Stimulated activated CD8-positive, alpha-beta memory T cell treated with anti-CD3 and anti-CD28 coated beads, Interleukin-4, amount 100 ng/mL, for 48 hours (primary cell): ENCODE measurements at places on chromosomes 16 and 17.
A peak's percentile ranks its signal among the peaks of the same experiment; 100 is the strongest.

DNA sequence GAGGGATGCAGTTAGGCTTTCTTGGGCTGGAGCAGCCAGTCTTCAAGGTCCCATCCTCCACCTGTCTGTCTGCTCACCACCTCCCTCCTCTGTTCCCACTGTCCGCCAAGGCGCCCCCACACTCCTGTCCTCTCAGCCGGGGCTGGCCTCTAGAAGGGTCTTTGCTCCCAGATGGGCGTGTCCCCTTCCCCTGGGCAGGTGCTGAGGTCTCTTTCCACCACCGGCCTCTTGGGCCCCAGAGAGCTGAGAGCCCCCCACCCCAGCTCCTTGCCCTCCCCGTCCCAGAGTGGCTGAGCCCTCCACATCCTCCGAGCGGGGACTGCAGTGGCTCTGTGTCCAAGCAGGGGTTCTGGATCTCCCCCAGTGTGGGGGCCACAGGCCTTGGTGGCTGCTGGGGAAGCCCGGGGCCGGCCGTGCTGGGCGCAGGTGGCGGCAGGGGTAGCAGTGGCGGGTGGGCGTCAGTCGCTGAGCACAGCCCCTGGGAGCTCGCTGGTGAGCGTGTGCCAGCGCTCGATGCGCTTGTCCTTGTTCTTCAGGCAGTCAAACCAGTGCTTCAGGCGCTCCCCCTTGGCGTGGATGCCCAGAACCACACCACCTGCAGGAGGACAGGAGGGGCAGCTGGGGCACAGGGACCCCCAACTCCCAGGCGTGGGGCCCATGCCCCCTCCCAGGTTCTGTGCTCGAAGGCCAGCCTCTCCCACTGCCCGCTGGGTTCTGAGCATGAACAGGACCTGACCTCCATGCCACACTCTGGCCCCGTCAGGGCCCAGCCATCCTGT, 9.8 kb downstream of the SCGB1C2 start:
- DNase-seq: no peak

DNA sequence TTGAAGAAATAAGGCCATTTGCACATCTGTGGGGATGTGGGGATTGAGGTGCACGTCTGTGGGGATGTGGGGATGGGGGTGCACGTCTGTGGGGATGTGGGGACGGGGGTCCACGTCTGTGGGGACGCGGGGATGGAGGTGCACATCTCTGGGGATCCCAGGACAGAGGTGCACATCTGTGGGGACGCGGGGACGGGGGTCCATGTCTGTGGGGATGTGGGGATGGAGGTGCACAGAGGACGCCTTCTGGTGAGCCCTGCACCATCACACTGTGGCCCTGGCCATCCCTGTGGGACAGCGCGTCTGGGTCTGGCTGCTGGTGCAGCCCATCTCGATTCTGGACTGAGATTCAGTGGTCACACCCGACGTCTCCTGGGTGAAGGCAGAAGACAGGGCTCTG, 161.4 kb downstream of the LAT start:
- no peak for DNase-seq

- peak; percentile 42 for DNase-seq
These were observed 24.9 kb upstream of the RFFL start for GRCh38 chr17:35088356-35088880.

- no peak for DNase-seq
These were observed 4.3 kb downstream of the HOXB6 start for GRCh38 chr17:48600244-48601098.

DNA sequence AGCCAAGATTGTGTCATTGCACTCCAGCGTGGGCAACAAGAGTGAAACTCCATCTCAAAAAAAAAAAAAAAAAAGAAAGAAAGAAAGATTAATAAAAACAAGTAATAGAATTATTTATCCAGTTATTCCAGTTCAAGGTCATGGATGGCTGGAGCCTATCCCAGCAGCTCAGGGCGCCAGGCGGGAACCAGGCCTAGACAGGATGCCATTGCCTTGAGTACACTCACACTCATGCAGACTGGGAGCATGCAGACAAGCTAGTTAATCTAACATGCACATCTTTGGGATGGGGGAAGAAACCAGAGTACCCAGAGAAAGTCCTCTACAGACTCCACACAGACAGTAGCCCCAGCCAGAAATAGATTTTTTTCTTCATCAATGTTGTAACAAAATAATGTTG, 17.9 kb downstream of the PDP2 start:
- DNase-seq: no peak

DNA sequence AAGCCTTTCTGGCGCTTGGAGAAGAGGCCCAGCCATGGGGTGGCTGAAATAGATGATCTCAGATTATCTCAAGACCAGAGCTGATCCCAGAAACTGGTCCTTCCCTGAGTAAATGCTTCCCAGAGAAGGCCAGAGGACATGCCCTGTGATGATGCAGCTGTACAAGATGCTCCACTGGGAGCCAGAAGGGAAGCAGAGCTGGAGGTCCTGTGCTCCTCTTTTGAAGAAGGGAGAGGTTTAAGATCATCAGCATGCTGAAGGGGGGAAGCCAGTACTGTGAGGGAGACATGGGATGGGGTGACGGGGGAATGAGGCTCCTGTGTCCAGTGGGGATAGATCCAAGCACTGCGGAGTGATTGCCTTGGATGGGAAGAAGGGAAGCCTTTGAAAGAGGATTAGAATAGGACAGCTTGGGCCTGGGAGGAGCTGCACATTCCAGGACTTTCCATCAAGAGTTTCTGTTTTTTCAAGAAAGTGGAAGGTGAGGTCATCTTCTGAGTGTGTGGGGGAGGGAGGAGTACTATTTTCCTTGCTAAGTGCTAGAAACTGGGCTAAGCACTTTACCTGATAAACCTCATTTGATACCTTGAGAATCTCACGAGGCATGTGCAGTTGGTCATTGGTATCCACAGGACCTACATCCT, 16.4 kb upstream of the ALOX15B start:
- DNase-seq: no peak

GRCh38 chr16:66857437-66857836, 13.2 kb downstream of the CA7 start:
- no peak for DNase-seq

DNA sequence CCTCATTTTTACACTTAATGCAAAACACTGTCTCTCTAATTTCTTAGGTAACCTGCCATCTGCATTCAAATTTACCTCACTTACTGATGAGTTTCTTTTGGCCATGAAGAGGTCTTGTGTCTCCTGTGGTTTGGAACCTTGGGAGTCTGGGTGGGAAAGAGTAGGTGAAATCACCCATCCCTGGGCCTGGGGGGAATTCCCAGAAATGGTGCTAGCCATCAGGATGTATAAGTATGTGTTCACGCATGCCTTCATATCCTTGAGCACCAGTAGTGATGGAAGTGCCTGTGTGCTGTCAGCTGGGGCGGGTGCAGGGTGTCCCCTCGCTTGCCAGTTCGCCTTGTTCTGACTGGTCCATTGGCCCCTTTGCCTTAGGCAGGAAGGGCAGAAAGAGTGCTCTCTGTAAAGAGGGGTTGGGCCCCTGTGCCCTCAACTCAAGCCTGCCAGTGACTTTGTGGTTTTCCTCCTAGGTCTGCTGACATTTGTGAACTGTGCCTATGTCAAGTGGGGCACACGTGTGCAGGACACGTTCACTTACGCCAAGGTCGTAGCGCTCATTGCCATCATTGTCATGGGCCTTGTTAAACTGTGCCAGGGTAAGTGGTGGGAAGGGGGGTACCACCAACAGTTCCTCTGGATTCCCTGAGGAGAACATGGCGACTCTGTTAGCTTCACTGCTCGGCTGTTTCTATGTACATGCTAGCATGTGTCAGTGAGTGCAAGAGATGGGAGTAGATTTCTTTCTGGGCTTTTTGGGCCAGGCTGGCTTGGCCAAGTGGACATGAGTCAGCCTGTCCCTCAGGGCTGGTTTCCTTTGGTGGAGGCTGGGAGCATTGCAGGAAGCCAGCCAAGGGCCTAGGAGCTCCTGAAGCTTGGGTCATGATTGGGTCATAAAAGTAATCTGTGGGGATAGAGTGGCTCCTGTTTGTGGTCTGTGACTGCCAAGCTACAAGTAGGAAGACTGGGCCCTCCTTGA, 23.2 kb downstream of the SLC7A6OS start:
- no peak for DNase-seq

GRCh38 chr17:76275382-76276068, 10.4 kb downstream of the UBALD2 start:
- no peak for DNase-seq

- no peak for DNase-seq
These were observed 169.8 kb downstream of the ABCC12 start for GRCh38 chr16:47986031-47986430.

GRCh38 chr17:17826342-17826713, 10.5 kb downstream of the SREBF1 start:
- DNase-seq: no peak

- peak; percentile 44 for DNase-seq
These were observed at the start of gene BCAR1 for GRCh38 chr16:75251280-75252048. BCAR1 (minus strand) TSS chr16:75251624; CDS start chr16:75251482, 142 bp downstream.

DNA sequence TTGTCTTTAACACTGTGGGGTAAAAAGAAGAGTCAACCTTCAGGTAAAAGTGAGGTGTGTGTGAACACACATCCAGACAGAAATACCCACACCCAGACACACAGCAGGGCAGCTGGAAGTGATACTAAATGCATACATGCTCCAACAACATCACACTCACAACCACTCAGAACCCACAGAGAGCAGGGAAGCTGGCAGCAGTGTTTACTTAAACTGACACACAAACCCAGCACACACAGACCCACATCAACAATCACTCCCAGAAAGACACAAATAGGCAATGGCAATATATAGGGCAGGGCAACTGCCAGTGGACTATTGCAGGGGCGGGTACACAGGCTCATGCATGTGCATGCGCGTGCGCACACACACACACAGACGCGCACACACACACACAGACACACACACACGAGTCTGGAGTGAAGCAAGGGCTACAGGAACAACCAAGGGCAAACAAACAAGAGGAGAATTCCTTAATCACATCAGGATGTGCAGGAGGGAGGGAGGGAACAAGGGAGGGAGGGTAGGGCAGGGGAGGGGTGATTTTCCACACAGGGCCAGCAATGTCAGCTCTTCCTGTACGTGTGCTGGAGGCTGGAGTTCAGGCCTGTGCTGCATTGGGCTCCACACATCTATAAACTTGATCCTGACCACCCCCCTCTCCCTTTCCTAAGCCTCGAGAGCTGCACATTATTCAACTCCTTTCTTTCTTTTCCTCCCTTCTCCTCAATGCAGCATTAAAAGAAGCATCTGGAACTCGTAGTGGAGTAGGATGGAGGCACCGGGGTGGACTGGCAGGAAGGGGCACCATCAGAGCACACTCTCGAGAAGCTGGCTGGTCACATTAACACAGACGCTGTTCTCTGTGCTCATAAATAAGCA, 30.1 kb downstream of the HIC1 start:
- DNase-seq: no peak

GRCh38 chr17:57207396-57207795, 48.9 kb upstream of the MSI2 start:
- DNase-seq: no peak

GRCh38 chr17:53088481-53088880, 734.2 kb upstream of the KIF2B start:
- no peak for DNase-seq

DNA sequence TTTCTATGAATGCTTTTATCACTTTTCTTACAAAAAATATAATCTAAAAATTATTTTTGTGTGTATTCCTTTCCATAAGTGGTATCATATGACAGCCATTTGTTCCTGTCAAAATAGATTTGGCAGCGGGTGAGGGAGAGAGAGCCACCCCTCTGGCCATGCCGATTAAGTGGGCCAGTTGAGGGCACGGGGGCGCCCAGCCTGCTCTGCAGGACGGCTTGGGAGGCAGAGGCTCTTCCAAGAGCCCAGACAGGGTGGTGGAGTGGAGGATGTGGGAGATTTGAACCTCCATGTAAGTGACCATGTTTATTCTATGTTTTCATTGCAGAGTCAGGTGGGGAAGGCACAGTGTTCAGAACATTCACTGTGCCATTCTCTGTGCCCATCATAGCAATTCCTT, 88.8 kb downstream of the IRX3 start:
- no peak for DNase-seq

GRCh38 chr16:9499941-9500593, 408.6 kb downstream of the HAPSTR1 start:
- DNase-seq: no peak

DNA sequence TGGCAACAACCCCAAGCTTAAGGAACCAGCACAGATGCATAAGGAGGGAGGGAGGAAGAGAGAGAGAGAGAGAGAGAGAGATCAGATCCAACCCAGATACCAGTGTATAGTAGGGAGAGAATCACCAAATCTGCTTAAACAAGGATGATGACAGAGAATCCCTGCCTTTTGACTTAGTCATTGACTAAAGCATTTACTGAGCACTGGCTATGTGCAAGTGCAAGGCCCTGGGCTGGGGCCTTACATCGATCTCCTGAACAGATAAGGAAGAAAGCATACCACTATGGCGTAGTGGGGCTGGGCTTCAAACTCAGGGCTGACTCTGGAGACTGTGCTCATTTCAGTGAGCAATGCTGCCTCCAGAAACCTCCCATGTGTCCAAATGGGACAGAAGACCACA, 15.8 kb downstream of the TSNAXIP1 start:
- DNase-seq: no peak
